NCI-H2029 (cell line): ENCODE measurements at places on chromosomes 5 and 9.

- DNase-seq, result no peak
Measured at GRCh38 chr9:36113999-36114398, 22.5 kb upstream of the GLIPR2 start.

- DNase-seq, result no peak
Measured at GRCh38 chr9:88975966-88976889, 15.0 kb upstream of the S1PR3 start.

DNA sequence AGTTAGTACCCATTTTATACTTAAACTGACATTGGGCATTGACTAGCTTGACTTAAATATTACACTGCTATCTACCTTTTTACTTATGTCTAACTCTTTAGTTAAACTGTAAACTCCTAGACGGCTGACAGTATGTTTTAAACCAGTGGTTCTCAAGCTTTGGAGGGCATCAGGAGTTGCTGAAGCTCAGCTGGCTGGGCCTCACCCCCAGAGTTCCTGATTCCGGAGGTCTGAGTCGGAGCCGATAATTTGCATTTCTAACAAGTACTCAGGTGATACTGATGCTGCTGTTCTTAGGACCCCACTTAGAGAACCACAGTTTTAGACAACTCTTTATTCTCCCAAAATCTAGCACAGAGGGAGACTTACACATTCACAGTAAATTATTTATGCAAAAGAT lies 63.3 kb upstream of the PCA3 start:
- no peak for DNase-seq

GRCh38 chr5:172267943-172268342 lies 15.6 kb downstream of the UBTD2 start:
- DNase-seq, result no peak

DNA sequence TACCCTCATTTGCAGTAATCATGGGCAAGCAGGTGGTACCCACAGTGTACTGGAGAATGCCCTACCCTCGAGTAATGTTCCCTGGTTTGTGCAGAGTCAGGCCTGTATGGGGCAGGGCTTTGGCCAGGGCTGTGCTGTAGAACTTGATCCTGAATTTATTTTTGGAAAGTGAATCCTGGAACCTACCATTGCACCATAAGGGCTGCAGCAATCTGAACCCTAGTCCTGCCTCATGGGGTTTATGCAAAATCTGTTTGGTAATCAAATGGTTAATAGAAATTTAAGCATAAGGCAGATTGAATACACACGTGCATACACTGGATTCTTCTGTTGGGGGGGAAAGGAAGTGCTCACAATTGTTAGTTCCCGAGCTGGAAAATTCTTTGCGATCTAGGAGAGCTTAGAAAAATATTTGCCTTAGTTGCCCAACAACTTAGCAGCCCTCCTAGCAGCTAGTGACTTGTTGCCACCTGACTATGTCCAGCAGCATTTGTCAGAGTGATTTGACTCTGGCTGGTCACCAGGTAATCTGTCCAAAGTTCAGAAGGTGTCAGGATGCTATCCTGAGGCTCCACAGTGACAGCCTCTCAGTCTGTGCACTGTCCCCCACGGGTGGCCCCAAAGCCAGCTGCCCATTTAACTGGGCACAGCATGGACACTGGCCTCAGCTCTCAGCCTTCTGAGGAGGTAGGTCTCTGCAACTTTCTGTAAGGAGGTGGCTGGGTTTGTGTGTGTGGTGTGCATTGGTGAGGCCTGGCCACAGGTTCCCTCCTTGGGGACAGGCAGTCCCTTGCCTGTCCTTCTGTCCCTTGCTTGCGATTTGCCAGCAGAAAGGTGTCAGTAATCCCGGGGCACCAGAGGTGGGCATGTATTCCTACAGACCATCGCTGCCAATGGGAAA lies 8.3 kb downstream of the MVB12B start:
- no peak for DNase-seq

GRCh38 chr5:77218263-77218662 lies 7.8 kb downstream of the PDE8B start:
- no peak for DNase-seq

GRCh38 chr5:142235050-142235797 lies 89.6 kb downstream of the SPRY4 start:
- no peak for DNase-seq

DNA sequence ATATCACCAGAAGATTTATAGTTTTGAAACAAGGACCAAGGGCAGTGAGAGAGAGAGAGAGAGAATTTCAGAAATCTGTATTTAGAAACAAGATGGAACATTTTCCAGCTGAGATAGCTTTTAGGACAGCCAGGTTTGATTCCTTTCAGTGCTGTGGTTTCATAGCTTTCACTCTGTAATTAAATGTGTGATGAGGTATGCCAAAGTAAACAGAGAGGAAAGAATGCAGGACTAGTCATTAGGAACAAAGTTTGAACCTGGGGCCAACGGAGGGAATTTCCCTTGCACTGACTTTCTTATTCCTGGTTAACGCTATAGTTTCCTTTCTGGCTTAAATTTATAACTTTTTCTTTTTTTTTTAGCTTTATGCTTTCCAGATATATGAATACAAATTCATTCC lies 10.0 kb upstream of the CCL28 start:
- no peak for DNase-seq

DNA sequence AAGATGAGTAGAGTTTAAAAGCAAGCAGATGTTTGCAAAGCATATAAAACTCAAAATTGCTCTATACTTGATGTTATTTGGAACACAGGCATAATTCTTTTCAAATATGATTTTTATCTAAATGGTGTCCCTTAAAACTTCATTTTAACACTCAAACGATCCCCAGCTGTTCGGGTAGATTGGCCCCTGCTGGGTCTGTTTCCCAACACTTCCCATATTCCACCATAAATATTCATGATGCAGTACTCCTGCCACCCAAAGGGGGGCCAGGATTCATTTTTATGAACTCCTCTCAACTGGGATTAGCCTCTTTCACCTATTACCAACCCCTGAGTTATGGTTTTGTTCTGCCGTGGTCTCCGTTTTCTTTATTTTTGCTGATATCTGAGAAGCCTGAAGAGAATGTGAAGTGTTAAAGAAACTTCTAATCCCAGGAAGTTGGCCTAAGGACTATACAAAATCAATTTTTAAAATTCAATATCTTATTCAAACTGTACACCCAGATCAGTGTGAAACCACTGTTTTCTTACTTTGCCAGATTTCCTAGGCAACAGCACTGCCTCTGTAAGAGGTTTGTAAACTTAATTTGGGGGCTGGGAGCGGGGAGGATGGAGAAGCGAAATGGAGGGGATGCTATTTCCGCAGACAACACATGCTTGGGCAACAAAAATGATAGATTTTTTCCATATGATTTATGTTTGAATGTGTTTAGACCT lies 384.1 kb downstream of the DMRT2 start:
- no peak for DNase-seq

DNA sequence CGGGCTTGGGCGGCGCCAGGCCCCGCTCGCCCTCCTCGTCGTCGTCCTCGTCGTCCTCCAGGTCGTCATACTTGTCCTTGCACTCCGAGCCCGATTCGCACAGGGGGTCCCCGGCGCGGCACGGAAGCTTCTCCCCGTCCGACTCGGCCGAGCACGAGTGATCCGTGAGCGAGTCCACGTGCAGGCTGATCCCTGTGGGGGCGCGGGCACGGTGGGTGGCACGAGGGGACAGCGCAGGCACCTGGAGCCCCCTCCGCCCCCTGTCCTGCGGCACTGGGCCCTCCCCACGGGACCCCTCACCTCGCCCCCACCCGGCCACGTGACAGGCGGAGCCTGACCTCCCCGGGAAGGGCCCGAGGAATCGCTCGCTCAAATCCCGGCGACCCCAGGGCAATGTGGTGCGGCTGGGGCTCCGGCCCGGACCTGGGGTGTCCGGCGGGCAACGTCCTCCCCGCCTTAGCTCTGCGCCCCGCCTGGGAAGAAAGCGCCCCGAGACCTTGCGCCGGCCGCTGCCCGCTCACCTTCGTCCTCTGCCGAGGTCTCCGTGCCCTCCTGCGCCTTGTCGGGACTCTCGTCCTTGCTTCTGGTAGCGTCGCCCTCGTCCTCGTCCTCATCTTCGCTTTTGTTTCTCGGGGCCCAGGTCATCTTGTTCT lies 2.5 kb downstream of the IRX2 start:
- peak; percentile 21 for DNase-seq
